ENCODE measurements at places on chromosomes 2 and 18.

- DNase-seq, result no peak
These were observed 116.4 kb downstream of the CBLN2 start for GRCh38 chr18:72427721-72428120.

DNA sequence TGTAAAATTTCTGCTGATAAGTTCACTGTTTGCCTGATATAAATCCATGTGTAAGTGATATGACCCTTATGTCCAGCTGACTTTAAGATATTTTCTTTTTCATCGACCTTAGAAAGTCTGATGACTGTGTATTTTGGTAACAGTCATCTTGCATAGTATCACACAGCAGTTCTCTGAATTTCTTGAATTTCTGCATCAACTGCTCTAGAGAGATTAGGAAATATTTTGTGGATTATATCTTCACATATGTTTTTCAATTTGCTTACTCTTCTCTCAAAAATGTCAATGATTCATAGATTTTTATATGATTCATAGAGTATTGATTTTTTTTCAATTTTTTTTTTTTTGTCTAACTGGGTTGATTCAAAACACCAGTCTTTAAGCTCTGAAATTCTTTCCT lies 945.3 kb downstream of the TRIB2 start:
- no peak for DNase-seq

- no peak for DNase-seq
These were observed 71.7 kb downstream of the HPCAL1 start for GRCh38 chr2:10374362-10374943.

- DNase-seq, result no peak
These were observed 27.4 kb downstream of the TFPI start for GRCh38 chr2:187526792-187527191.

DNA sequence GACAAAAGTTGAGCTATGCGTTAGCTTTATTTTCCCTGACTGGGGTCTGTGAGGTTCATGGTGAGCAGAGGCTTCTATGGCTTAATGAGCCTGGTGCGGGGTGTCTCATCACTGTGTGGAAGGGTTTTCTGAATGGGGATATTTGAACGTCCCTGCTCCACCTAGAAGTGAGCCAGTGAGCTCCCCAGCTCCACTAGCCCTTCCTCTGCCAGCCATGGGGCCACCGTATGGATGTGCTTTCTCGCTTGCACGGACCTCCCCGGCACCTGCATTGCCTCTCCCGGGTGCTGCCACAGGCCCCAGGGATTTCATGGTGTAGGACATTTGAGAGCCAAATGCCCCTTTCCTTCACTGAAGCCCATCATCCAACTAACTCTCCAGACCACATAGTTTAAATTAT lies 37.8 kb downstream of the CYP26B1 start:
- DNase-seq, result no peak

DNA sequence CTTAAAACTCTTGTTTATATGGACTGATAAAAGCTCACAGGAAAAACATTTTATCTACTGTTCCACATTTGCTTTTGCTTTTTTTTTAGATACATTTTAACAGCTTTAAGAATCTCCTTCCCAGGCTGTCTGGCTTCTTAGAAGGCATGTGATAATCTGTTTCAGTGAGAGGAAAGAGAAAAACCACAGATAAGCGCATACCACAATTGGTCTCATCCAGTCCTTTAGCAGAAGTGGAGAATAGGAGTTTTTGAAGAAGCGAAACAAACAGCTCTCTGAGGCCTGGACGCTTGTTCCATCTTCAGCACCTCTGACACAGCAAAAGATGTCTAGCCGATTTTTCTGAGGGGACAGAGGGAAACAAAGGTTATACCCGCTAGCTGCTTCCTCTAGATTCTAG lies 37.6 kb downstream of the RMC1 start:
- no peak for DNase-seq

- no peak for DNase-seq
These were observed 562.6 kb downstream of the SPAG16 start for GRCh38 chr2:213846856-213847255.

- DNase-seq, result no peak
These were observed 334.7 kb upstream of the CHAC2 start for GRCh38 chr2:53432936-53433335.

GRCh38 chr2:4246364-4247131 lies 543.2 kb downstream of the DCDC2C start:
- DNase-seq, result no peak

DNA sequence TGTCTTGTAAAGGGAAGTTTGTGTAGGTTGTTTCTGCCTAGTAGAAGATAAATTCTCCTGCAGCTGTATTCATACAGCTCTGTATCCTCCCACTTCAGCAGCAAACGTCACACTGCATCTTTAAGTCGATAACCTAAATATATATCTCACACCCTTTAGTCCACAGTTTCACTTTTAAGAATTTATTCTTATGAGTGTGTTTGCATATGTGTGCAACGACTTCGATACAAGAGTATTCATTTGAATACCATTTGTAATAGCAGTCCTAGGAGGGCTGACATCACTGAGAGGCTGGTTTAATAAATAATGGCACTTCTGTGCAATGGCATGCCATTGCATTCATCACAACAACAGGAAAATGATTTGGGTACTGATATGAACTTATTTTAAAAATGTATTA lies 63.8 kb upstream of the MSH6 start:
- DNase-seq, result no peak

DNA sequence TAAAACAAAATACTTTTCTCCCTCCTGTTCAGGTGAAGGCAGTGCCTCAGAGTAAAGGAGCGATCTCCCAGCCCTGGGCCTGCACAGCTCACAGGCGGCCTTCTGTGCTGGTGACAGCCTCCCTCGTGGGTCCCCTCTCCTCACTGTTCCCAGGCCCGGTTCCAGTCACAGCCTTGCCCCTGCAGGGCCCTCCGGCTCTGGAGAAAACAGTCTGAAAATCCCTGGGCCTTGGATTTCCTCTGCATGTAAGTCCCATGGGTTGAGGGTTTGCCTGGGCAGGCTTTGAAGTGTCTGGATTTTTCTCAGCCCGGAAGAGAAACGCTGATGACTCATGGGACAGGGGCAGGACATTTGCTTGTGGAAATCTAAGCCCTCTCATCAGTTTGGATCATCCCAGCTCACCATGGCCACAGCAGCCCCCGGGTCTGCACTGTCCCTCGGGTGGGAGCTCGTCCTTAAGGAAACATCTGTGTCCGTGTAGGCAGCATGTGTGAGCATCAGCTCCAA lies 186.1 kb upstream of the RAB12 start:
- no peak for DNase-seq

GRCh38 chr2:108382196-108382595 lies 4.4 kb downstream of the SULT1C4 start:
- DNase-seq, result no peak

DNA sequence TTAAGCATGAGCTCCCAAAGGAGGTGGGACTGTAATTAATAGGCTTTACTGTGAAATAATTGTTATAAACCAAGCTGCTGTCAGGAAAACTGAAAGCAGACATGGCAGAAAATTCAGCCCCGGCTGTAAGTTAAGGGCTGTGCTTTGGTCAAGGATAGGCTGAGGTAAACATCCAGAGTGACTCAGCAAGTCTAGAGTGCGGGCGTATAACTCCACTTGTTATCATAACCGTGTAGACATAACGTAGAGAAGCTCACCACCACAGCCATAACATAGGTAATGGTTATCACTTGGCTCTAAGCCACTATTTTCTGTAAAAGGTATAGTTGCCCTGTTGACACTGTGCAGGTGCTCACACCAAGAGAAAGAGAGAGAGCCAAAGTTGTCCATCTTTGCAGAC lies 316.8 kb downstream of the DCDC2C start:
- DNase-seq, result no peak

- DNase-seq, result no peak
These were observed 59.2 kb downstream of the RPL37A start for GRCh38 chr2:216557820-216558219.

GRCh38 chr2:172931918-172932520 lies 143.6 kb upstream of the MAP3K20 start:
- DNase-seq, result peak; percentile 43

DNA sequence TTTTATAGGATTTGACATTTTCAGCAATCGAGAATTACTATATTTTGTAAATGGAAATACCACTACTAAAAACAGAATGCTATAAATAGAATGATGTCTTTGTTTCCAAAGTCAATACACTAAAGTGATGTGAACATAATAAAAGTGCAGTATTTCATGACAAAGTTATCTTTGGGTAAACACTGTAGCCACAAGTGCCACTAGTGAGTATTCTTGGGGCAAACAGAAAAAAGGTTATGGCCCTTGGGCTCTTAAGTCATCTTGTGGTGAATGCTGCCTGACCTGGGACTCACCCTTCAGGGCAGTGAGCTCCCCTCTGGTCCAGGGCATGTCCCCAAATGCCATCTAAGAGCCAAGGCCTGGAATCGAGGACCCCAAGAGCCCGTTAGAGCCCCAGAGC lies 99.2 kb upstream of the KYNU start:
- no peak for DNase-seq

DNA sequence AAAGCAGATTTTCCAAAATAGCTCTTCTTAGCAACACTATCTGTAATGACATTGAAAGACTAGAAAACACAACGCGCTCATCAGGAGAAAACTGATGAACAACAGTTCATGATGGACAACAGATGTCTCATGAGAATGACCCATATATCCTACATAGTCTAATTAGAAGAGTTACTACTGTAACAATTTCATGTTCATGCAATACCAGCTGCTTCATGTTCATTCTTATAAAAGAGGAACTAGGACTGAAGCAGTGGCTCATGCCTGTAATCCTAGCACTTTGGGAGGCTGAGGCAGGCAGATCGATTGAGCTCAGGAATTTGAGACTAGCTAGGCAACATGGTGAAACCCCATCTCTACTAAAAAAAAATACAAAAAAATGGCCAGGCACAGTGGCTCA lies 22.7 kb downstream of the TRAPPC8 start:
- DNase-seq, result no peak

GRCh38 chr18:49094979-49095632 lies 144.3 kb upstream of the SMAD7 start:
- no peak for DNase-seq

GRCh38 chr2:8501061-8501720 lies 180.7 kb upstream of the ID2 start:
- no peak for DNase-seq

DNA sequence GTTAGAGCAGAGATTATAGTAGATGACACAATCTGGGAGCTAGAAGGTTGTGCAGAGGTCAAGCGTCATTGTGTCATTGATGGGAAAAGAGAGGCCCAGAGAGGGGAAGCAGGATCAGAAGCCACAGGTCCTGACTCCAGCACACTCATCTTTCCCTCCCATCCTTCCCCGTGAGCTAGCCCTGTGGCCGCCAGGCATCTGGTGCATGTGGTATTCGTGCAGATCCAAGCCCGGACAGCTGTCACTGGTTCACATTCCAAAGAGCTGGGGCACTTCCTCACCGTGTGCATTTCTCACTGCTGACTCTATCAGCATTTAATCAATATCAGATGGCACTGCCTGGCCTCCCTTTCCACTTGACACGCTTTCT lies 94.1 kb upstream of the THOC1 start:
- DNase-seq, result no peak

GRCh38 chr2:128605421-128605820 lies 286.8 kb upstream of the HS6ST1 start:
- no peak for DNase-seq

DNA sequence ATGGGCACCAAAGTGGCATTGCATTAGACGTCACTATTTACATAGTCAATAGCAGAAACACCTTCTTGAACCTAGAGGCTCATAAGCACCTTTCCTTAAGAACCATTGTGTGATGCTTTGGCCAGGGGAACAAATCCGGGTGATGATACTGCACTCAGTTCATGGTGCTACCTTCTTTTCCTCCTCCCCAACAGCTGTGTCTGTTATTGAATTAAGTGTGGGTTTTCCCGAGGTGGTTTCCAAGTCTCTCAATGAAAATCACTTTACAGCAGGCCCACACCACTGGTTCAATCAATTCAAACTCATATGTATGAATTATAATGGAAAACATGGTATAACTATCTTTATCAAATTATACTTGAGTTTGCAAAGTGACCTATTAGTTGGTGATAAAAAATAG lies 9.3 kb upstream of the EFEMP1 start:
- DNase-seq, result no peak

DNA sequence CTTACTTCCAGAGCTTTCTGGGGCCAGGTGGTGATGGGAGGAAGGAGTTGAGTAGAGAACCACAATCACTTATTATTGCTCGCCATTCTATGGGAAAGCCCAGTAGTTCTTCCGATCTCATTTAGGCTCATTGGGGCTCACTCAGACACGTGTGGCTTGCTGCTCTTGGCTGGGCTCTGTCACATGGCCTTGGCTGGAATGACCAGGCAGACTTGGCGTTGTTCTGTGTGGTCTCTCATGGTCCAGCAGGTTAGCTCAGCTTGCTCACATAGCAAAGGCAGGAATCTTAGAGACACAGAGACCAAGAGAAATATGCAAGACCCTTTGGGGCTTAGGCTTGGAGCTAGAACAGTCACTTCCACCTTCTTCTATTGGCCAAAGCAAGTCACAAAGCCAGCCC lies 261.2 kb downstream of the LOXHD1 start:
- no peak for DNase-seq

GRCh38 chr18:54813977-54814565 lies 14.2 kb upstream of the RAB27B start:
- DNase-seq, result no peak

GRCh38 chr2:33085646-33086045 lies 138.9 kb downstream of the LTBP1 start:
- no peak for DNase-seq

DNA sequence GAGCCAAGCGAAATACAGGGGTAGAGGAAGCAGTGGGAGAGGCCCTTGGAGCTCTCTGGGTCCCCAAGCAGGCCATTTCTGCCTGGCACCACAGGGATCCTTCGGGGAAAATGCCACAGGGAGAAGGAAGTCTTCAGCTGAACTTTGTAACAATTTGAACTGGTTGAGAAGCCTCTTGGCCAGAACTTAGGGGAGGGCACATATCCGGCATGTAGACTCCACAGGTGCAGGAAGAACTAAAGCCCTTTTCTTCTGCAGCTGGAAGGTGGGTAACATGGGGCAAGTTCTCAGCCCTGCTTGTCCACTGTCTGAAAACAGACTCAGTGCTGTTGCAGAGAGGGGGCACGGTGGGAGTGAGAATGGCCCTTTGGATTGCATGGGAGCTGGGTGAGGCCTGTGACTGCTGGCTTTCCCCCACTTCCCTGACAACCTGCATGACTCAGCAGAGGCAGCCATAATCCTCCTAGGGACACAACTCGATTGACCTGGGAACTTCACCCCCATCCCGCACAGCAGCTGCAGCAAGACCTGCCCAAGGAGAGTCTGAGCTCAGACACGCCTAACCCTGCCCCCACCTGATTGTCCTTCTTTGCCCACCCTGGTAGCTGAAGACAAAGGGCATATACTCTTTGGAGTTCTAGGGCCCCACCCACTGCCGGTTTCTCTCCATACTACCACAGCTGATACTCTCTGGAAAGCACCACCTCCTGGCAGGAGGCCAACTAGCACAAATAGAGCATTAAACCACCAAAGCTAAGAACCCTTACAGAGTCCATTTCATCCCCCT lies 101.6 kb upstream of the FAM136A start:
- no peak for DNase-seq

- DNase-seq, result no peak
These were observed 5.0 kb upstream of the GYPC start for GRCh38 chr2:126650994-126651393.

All from stimulated activated CD8-positive, alpha-beta memory T cell treated with anti-CD3 and anti-CD28 coated beads, Interleukin-7, amount 100 ng/mL, for 1 hour (primary cell).